Skin of body (tissue), 3 donors: ENCODE measurements at places on chromosomes 13 and 19. TPM values are rescaled to one million over a fixed set of nuclear protein-coding genes. Genes with fewer than 3 reads are reported as not detected.

DNA sequence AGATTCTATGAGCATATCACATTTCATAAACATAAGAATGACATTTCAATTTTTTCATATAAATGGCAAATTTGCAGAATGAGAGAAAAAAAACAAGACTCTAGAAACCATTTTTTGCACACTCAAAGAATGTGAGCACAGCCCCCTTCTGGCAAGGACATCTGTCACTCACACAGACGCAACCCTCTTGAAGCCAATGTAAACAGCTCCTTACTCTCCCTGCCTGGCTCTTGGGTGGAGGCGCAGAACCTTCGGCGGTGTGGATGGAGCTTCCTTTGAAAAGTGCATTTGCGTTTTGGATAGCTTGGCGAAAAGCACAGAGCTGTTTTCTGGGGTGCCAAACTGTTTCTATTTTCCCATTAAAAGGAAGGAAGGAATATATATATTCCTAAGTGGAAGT lies 367.6 kb upstream of the TSHZ3 start:
- no peak for DNase-seq

GRCh38 chr13:23867027-23867491 lies 22.1 kb downstream of the MIPEP start:
- no peak for DNase-seq

DNA sequence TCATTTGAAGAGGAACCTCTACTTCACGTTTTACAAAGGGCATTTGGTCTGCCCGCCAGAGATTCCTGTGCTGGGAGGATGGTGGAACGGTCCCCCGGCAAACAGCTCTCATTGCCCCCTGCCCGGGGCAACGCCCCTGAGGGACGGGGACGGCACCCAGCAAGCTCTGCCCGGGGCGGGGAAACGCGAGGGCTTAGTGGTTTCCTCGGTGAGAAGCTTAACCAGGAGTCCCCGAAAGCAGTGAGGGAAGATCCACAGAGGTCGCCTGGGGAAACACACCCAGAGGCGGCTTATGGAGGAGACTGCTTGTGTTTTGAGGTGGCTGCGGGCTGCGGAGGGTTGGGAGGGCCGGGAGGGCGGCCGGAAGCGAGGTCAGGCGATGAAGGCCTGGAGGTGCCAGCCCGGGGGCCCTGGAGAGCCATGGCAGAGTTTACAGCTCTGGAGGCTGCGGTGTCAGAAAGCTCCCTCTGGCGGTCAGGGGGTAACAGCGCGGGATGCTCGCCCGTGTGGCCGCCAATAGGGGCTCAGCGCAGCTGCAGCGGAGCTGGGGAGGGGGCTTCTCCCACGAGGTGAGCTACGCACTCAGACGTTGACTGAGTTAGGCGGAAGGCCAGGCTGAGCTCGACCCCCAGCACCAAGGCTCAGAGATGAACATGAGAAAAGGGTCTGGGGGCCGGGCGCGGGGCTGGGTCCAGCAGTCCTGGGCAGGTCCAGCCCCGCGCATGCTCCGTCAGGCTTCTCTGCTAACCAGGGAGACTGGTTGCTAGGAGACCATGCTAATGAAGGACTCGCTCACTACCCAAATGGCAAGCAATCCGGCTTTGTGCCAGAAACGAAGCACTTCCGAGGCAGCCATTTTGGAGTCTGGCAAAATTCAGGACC lies 652 bp upstream of the TPGS1 start:
- peak; percentile 100 for DNase-seq

DNA sequence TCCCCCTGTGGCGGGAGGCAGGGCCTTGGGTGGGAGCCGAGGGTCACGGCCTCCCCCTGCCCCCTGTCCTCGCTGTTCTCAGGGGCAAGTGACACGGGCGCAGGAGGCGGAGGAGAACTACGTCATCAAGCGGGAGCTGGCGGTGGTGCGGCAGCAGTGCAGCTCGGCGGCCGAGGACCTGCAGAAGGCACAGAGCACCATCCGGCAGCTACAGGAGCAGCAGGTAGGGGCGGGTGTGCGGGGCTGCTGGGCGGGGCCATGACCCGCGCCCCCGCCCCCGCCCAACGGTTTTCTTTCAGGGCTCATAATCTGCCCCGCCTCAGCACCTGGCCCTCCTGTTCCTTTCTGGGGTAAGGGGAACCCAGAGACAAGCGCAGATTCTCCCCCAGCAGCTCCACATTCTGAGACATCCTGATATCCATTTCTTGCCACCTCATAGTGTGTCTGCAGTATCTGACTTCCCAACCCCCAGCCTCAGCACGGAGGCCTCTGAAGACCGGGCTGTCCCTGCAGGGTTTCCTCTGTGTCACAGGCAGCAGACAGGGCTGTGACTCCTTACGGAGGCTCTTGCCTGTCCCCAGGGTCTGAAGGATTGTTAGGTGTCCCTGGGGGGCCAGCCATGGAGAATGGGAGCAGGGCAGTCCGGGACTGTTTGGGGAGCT lies 15.9 kb downstream of the PRR36 start:
- no peak for DNase-seq

GRCh38 chr19:5189318-5189607 lies 151.3 kb downstream of the PTPRS start:
- DNase-seq = no peak

GRCh38 chr13:74288361-74288911 lies 154.2 kb upstream of the KLF12 start:
- DNase-seq = peak; percentile 16

- no peak for DNase-seq
These were observed 4.9 kb downstream of the SLC7A10 start for GRCh38 chr19:33220735-33221134.

- DNase-seq = no peak
These were observed 338.5 kb downstream of the ZNF536 start for GRCh38 chr19:30710721-30711120.

DNA sequence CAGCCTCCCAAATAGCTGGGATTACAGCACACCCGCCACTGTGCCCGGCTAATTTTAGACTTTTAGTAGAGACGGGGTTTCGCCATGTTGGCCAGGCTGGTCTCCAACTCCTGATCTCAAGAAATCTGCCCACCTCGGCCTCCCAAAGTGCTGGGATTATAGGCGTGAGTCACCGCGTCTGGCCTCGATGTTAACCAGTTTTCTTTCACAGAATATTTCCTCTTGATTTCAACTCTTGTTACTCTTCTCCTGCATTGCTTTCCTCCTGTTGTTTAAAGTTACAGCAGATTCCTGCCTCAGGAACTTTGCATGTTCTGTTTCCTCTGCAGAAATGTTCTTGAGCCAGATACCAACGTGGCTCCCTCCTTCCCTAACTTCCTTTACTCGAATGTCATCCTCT lies 3.7 kb upstream of the PEX11G start:
- no peak for DNase-seq

- DNase-seq = no peak
These were observed 6.8 kb downstream of the FAM98C start for GRCh38 chr19:38409631-38410133.

DNA sequence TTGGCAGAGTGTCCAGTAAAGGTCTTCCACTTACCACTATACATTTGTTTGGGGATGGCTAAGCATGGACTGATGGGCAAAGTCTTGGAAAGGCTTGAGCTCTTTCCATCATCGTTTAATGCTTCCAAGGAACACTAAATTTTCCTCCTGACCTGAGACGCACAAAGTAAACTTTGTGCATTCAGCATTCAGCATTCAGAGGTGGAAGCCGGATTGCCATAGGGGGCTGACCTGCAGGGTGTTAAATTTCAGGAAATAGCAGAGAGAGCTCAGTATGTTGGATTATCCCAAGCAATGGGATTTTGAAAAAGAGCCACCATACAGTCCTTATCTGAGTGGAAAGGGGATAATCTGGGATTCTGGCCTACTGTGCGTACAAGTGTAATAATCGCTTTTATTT lies 14.0 kb downstream of the ZNF552 start:
- DNase-seq = no peak

DNA sequence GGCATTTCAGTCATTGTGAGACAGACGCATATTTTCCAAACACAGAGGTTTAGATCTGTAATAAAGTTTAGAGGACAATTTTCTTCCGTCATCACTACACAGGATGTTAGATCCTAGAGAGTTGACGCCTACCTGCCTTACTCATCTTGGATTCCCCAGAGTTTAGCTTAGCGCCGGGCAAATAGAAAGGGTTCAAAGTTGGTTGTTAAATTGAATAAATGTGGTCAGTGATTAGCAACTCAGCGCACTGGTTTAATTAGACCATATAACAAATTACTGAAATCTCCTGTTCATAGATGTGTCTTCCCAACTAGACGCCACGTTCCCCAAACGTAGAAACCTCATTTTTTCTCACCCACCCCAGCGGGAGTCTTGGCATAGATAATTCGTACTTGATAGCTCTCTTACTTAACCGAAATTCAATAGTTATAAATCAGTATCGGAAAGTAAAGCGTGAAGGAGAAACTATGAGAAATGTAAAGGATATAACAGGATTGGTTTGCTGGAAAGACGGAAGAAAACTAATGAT lies 726 bp upstream of the UFM1 start:
- peak; percentile 37 for DNase-seq

GRCh38 chr19:46656541-46656940 lies 4.4 kb downstream of the DACT3 start:
- DNase-seq = no peak

DNA sequence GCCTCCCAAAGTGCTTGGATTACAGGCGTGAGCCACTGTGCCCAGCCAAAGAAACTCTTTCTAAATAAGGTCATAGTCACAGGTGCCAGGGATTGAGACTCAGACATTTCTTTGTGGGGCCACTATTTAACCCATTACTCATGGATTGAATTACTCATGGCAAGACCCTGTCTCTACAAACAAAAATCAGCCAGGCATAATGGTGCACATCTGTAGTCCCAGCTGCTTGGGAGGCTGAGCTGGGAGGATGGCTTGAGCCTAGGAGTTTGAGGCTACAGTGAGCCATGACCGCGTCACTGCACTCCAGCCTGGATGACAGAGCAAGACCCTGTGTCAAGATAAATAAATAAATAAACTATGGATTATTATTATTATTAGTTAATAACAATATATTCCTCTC lies 3.6 kb upstream of the KLF2 start:
- DNase-seq = no peak

- DNase-seq = no peak
These were observed 3.3 kb downstream of the MTIF3 start for GRCh38 chr13:27446986-27447583.

IRGC gene
- total RNA-seq = not detected

BRME1 gene
- 2.6 TPM for total RNA-seq

AKT2 gene
- 94.4 TPM for total RNA-seq

RFPL4A gene
- not detected for total RNA-seq

TMTC4 gene
- total RNA-seq = 22.9 TPM
